ENCODE measurements at places on chromosomes 2 and 18.

DNA sequence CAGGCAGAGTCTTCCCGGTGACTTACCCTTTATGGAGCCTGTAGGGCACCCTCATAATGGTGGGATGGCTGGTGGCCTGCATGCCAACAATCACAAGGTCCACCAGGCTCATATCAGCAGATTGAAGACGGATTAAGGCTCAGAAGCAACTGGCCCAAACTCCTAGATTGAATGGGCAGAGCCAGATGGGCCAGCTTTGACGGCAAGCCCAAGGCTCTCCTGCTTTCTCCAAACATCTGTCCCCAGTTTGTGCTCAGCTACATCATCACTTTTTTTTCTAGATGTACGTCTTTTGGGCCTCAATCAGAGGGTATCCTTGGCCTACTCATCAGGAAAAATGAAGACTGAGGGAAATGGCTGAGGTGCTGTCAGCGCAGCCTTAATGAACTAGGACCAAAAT lies 114.6 kb downstream of the VIT start:
- no peak for DNase-seq

GRCh38 chr2:149473068-149473467 lies 114.5 kb downstream of the MMADHC start:
- DNase-seq = no peak

GRCh38 chr2:98479959-98480524 lies 35.4 kb downstream of the INPP4A start:
- no peak for DNase-seq

DNA sequence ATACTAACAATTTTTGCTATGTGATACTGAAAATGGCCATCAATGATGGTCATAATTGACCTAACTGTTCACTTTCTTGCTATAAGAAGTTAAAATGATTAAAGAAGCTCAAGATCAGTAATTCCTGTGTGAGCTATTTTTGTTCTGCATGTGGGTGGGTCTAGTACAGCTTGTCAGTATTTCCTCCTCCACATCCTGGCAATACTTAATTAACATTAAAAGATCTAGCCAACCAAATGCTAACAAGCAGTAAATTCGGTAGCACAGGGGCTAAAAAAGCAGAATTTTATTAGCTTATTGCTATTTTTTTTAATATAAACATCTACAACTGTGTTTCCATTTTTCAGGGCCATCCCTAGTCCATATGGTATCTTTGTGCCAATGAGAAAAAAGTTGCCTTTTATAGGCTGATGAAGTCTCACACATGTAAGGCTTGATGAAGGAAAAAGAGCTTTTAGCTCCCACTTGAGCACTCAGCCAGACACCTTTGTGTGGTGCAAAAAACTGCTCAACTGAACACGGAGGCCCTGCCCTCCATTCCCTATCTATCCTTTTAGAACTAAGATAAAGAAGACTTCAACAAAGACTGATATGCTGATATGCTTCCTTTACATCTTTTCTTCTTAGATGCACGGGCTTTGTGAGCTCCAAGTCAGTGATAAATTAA lies 4.9 kb upstream of the PNO1 start:
- no peak for DNase-seq

DNA sequence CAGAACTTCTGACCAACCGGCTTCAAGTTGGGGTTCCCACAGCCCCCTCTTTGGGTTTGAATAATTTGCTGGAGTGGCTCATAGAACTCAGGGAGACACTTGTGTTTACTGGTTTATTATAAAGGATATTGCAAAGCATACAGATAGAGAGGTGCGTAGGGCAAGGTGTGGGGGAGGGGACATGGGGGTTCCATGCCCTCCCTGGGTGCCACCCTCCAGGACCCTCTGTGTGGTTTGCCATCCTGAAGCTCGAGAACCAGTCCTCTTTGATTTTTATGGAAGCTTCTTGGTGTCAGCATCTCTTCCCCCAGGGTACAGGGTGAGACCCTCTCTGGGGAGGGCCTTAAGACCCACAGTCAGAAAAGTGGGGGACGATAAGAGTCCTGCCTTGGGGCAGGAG lies 38.8 kb downstream of the ITGB1BP1 start:
- no peak for DNase-seq

DNA sequence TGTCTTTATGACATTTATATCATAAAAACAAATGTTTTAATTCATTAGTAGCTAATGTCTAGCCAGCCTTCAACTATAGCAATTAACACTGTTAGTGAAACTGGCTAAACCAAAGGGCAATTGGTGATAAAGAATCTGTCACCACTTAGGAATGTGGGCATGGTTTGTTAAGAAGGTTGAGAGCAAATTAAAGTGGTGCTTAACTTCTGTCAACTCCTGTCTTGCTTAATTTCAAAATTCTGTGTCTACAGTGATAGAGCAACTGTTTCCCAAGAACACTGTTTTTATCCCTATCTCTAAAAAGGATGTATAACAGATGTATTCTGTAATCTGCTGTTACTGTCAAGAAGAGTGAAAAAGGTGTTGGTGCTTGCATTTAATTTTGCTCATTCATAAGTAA lies 36.5 kb downstream of the CFAP36 start:
- no peak for DNase-seq

- DNase-seq = no peak
Observed at GRCh38 chr18:50287028-50287440, 458 bp downstream of the CXXC1 start.

GRCh38 chr2:237791977-237792727 lies 6.4 kb upstream of the RBM44 start:
- DNase-seq = no peak

DNA sequence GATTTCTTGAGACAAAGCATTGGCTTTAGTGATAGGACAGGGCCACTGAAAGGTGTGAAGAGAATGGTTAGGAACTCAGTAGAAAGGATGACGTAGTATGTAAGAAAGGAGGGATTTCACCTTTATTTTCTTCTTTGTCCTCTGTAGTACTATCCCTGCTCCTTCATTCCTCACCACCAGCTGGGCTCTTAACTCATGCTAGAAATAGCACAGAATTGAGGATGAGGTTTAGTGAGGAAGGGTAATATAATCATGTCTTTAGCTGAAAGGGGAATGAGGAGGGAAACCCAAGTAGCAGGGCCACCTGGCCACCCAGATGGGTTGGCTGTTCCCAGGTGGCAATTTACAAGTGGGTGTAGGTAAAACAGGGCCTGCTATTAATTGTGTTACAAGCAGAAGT lies 15.2 kb downstream of the ACVR2A start:
- no peak for DNase-seq

Measured in stimulated activated CD8-positive, alpha-beta memory T cell treated with anti-CD3 and anti-CD28 coated beads, Interleukin-12 subunit alpha, Interleukin-12 subunit beta, amount 100 ng/mL, for 1 hour (primary cell).